ENCODE measurements at places on chromosomes 7 and 10. TPM values are rescaled to one million over a fixed set of nuclear protein-coding genes. Genes with fewer than 3 reads are reported as not detected.

Gene LRRC18
- total RNA-seq = not detected

Gene CPN1
- not detected for total RNA-seq

Gene ACBD7
- 1.2 TPM for total RNA-seq

Gene ARMH3
- 29.9 TPM for total RNA-seq

Gene ASZ1
- not detected for total RNA-seq

Gene KIF5B
- 46.6 TPM for total RNA-seq

Gene TMEM229A
- total RNA-seq = not detected

Gene GRM8
- total RNA-seq = not detected
